HCEC 1CT (cell line): ENCODE measurements at places on chromosomes 3 and 15.

DNA sequence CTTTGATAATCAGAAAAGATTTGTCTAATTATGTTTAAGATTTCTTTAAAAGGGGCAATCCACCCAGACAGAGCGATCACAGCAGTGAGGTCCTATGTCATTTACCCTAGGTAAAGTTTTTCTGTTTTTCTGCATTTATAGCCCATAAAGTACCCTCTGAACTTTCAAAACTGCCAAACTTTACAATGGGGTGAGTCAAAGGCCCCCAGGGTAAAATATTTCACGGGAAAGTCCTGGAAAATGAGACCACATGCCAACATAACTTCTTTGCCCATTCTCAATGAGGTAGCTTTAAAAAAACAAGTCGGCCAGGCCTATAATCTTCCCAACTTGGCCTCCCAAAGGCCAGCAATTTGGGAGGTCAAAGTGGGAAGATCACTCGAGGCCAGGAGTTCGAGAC, 53.0 kb downstream of the SUCLG2 start:
- DNase-seq = no peak

DNA sequence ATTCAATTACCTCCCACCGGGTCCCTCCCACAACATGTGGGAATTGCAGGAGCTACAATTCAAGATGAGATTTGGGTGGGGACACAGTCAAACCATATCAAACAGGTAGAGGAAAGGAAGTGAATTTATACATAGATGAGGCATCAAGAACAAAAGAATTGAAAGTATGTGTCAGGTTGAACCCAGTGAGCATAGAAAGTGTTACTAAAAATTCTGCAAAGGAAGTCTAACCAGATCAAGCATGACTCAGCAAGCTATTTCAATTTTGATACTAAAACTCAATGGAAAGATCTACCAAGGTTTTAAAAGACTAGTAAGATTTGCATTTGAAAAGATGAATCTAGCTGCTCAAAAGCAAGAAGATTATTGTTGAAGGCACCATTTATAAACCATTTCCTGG, 323.0 kb downstream of the ROBO2 start:
- DNase-seq = no peak

DNA sequence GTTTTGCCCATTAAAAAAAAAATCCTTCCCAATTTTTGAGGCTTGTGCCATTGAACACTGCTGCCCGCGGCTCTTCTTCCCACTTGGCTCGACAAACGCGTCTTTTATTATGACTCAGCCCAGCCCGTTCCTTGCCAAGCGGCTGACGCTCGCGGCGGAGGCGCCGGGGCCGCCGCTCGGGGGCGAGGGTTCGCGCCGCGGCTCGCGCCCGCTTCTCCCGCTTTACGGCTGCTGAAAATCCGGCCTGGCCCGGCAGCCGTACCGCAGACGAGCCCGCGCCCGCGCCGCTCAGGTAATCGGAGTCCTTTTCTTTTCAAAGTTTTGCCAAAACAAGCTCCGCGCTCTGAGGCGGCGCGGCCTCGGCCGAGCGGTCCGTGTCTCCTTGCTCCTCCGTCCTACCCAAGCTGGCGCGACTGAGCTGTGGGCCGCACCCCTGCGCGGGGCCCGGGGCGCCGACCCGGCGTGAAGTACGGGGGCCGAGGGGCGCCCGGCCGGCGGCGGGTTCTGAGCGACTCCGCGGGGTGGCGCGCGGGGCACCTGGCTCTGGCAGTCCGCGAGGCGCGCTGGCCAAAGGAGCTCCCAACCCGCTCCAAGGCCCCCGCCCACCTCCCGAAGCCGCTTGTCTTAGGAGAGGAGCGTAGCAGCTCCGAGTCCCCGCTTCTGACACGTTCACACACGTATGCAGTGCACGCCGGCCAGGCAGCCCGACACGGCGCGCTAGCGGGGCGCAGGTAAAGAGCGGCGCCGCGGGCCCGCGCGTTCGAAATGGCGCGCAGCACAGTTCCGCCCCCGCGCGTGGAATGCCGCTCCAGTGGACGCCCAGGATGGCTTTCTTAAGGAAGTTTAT, 418.2 kb upstream of the NAALADL2 start:
- peak; percentile 92 for DNase-seq

GRCh38 chr3:16789344-16790120, 95.2 kb upstream of the PLCL2 start:
- DNase-seq = no peak

DNA sequence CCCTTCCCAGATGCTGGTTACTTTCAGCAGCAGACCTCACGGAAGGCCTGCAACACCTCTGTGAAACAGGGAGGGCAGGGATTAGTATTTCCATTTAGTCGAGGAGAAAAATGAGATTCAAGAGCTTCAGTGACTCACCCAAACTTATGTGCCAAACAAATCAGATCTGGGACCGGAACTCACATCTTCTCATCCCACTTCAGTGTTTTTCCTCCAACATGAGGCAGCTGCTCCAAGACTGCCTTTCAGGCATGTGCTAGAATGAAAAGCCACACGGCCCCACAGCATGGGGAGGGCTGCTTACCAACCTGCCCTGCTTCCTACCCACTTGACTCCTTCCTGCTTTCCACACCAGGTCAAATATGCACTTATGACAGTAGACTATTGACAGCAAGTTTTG, 129.4 kb upstream of the SLC24A5 start:
- peak; percentile 41 for DNase-seq

DNA sequence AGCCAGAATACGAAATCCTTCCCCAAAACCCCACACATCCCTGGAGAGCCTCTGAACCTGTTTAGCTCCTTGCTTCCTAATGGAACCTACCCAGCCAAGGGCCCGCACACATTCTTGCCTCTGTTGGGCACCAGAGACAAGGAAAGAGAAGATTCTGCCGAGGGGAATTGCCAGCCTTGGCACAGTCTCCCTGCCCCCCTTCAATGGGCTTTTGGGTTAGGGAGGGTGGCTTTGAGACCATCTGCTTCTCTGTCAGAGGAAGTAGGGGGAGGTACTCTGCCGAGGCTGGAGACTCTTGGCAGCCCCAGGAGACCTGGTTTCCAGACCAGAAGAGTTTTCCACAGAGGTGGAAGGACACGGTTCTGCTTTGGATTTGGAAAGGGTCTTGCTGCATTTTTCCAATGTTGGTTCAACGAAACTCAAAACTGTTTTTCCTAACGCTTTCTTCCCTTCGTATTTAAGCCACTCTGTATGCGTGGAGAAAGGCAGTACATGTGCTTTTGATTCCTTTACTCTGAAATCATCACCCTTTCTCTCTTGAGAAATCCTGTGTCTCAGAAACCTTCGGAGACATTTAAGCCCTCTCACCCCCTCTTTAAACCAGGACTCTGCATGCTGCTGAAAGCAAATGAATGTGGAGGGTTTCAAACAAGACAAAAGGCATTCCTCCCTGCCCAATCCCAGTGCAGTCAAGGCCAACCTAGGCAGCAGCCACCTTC, 78.8 kb upstream of the PRR23C start:
- DNase-seq = no peak

DNA sequence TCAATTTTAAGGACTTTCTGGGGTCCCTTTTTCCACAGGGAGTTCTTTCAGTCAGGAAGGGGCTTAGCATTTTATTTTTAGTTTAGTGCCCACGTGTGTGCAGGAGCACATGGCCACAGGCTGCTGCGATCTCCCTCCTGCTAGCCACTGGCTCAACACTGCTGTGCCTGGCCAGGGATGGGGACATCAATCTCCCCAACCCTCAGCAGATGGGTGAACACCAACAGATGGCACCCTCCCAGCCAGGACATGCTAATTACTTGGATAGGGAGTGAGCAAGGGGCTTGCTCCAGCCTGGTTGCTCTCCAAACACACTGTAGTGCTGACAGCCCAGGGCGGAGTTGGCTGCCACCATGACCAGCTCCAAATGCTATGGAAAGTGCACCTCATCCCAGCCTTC, 7.4 kb upstream of the RIOX2 start:
- DNase-seq = no peak

DNA sequence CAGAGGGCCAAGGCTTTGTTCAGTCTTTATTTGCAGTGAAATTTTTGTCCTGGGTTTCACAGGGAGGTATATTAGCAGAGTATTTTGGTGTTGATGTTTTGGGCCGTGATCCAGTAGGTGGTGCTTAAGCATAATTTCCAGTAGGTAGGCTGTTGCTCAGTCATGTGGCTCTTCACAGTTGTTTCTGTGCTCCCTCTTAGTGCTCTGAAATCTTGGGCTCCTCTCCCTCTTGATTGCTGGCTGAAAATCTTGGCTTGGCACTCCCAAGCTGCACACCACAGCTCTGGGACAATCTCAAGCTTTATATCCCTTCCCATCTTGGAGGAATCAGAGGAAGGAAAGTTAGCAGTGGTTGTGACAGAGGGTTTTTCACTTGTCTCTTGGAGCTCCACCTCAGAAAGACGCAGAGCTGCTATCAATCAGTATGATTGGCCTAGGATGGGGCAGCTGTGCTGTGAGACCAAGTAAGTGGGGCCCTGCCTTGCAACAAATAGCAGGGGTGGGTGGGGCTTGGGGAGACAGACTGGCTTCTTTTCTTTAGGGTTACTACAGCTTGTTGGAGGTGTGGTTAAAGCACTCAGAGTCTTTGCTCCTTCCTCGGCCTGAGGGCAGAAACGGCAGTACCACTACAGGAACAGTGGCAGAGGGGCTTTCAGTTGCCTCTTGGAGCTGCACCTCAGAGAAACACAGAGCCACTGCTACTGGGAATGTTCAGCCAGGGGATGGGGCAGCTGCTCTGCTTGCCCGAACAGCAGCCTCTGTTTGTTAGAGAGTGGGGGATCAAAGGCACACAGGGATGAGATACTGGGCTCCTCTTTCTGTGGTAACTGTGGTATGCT, 627.0 kb downstream of the SI start:
- peak; percentile 35 for DNase-seq

- DNase-seq = no peak
Measured at GRCh38 chr3:20148466-20148865, 37.5 kb downstream of the SGO1 start.

GRCh38 chr15:85000189-85000864, 18.7 kb downstream of the PDE8A start:
- DNase-seq = no peak

DNA sequence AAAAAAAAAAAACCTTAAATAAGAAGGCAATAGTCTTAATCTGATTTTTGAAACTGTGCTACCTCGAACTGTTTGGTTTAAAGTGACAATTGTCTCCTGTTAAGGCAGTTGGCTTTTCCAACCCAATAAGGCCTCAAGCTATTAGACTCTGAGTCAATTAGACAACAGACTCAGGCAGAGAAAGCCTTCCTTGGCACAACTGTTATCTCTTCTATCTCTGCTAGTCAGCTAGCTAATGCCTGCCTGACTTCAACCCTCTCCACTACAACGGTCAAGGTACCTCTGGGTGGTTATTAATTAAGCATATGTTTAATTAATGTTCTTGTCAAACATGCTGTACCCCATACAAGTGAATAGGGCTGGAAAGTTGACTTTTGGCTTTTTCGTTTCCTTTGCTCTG, 110.2 kb upstream of the NLGN1 start:
- DNase-seq = no peak

DNA sequence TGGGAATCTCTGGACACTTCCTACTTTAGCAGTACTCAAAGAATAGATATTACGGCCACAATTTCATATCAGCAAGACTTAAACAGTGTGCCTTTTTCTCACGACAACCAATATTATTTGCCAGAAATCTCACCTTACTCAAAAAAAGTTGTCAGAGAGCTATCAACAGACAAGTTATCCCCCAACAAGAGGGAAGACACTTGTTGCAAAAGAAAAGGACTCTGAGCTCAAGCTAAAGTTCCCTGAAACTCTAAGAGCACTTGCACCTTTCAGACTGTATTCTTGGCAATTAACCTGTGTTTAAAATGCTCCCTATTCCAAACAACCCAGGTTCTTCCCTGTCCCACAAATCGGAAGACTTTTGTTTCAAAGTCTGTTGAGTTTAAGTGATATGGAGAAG, 4.5 kb downstream of the LRIG1 start:
- no peak for DNase-seq

DNA sequence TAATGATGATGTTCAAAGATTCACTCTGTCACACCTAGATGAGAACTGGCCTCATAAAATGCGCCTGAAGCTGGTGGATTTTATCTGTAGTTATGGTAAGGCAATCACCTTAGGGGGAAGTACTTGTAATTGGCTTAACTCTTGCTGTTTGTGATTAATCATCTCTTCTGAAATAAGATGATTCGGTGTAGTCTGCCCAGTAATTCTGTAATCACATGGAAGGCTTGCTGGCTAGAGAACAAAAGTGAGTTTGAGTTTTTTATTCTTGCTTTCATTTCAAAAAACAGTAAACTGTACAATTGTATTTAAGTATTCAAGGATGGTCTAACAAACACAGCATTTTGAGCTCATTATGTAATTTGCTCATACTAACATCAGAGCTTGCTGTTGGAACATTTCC, 72.1 kb downstream of the OTOL1 start:
- DNase-seq = no peak

GRCh38 chr3:187765342-187765741, 20.1 kb upstream of the BCL6 start:
- DNase-seq = peak; percentile 83
